ENCODE measurements at places on chromosomes 3 and 15.

- no peak for DNase-seq
Measured at GRCh38 chr3:146503461-146504202, 34.3 kb upstream of the PLSCR2 start.

DNA sequence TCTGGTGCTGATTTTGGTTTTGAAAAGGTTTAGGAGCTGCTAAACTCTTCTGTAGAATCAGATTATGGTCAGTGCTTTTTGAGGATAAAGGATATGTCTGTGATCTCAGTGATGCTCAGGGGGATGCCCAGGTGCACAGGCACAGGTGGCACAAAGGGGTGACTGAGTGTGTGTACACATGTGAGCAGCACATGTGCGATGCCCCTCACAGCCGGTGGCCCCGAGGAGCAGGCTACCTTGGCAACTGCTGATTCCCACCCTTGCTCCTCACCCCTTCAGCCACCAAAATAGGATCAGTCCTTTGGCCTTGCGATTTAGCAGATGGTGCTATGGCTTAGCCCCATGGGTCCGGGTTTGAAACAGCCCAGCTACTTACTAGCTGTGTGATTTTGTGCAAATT is 51.1 kb downstream of the POMGNT2 start:
- DNase-seq = no peak

- no peak for DNase-seq
Measured at GRCh38 chr3:71625676-71626075, 42.1 kb upstream of the FOXP1 start.

GRCh38 chr3:140377644-140378043 is 300.2 kb upstream of the TRIM42 start:
- no peak for DNase-seq

DNA sequence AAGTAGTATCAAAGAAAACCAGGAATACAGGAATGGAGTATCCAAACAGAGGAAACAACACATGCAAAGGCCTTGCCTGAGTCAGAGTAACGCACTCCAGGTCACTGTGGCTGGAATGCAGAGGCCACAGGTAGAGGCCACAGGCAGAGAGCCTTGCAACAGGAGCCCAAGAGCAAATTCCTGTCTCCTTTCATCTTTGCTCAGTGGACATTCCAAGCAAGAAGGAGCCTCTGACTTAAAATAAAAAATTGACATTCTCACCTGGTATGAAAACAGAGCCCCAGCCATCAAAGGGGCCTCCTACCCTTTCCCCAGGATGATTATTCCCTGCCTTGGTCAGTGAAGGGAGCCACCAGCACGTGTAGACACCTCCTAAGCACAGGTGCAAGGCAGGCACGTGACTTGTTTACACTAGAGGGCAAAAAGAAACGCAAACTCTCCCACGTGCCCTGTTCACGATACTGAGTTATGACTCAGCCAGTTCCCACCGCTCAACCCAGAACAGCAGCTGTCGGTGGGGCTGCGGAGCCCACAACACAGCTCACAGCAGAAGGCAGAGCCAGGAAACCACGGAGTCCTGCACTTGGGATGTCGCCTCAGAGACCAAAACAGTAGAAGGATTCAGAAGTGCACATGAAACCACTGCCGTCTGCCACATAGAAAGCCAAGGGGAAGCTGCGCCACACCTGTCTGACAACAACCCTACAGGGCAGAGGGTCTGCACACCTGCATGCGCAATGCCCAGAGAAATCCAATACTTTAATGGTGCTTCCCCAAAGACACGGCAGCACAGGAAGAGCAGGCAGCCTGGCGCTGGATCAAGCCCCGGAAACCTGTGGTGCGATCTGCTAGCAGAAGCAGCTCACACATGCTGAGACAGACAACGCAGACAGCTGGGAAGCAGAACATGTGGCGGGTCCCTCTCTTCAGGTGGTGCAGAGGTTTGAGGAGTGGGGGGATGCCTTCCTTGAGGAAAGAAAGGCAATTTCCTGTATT is 52.1 kb downstream of the ITGB5 start:
- DNase-seq = peak; percentile 26

- peak; percentile 61 for DNase-seq
Measured at GRCh38 chr15:81752546-81752942, 293.3 kb downstream of the MEX3B start.

DNA sequence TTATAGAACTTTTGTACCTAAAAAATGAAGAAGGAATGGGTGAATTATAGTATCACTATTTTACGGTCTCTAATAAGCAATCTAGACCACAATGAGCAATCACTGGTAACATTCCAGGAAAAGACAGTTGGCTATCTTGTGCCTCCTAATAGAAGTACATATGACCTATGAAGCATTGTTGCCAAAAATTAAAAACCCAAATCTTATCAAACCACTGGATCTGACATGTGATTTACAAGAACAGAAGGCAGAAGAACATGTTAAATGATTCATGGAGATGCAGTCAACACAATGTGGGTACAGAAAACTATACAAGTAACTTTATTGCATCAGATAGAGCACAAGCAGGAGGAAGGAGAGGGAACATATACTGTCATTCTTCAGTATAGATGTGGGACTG is 14.5 kb upstream of the HYKK start:
- peak; percentile 34 for DNase-seq
